ENCODE measurements at places on chromosomes 7 and 10. TPM values are rescaled to one million over a fixed set of nuclear protein-coding genes. Genes with fewer than 3 reads are reported as not detected.

DNA sequence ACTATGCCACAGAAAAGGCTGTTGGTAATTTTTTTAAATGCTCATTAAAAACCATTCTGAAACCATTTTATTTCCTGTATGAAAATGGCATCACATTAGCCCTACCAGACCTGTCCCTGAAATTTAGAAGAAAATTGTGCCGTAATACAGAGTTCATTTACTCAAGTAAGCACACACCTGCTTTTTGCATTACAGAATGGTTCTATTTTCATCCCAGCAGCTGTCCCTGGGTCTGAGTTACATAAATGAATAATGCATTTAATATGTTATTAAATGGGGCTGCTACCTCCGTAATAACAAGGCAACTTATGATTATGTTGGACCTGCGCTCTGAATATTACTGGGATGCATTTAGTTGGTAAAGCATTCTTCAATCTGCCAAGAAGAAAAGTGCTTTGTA, 508.9 kb downstream of the SORCS1 start:
- H3K36me3 ChIP-seq = no peaks in the 10 kb centered on the region
- H3K27ac ChIP-seq = no peak overlapping the region
- DNase-seq = no peak

MTPN gene
- total RNA-seq = 117 TPM

- H3K27ac ChIP-seq = no peak overlapping the region
- H3K36me3 ChIP-seq = peaks cover 7% of the 10 kb centered on the region
- no peak overlapping the region for H3K4me3 ChIP-seq
- H3K4me1 ChIP-seq = no peaks in the 10 kb centered on the region
- no peaks in the 10 kb centered on the region for H3K27me3 ChIP-seq
Observed at GRCh38 chr7:90430614-90431460, 27.6 kb downstream of the CLDN12 start.

- peaks cover 91% of the 10 kb centered on the region for H3K27me3 ChIP-seq
- no peak overlapping the region for H3K4me3 ChIP-seq
- no peak for DNase-seq
- no peaks in the 10 kb centered on the region for H3K36me3 ChIP-seq
- H3K27ac ChIP-seq = no peak overlapping the region
- H3K4me1 ChIP-seq = peaks cover 5% of the 10 kb centered on the region
Observed at GRCh38 chr10:98010939-98011685, 19.3 kb downstream of the CRTAC1 start.

SEMA3C gene
- 36.6 TPM for total RNA-seq

- peaks cover 24% of the 10 kb centered on the region for H3K4me1 ChIP-seq
- peaks cover 8% of the 10 kb centered on the region for H3K36me3 ChIP-seq
- DNase-seq = no peak
- peak overlapping the region; percentile 85 for H3K4me3 ChIP-seq
- H3K27me3 ChIP-seq = peaks cover 6% of the 10 kb centered on the region
Observed at GRCh38 chr7:101365956-101366355, 3.3 kb downstream of the COL26A1 start.
